ENCODE measurements at places on chromosomes 1 and 21.
A peak's percentile ranks its signal among the peaks of the same experiment; 100 is the strongest.

GRCh38 chr1:162397943-162398560 lies 13.9 kb downstream of the SH2D1B start:
- no peak for DNase-seq

DNA sequence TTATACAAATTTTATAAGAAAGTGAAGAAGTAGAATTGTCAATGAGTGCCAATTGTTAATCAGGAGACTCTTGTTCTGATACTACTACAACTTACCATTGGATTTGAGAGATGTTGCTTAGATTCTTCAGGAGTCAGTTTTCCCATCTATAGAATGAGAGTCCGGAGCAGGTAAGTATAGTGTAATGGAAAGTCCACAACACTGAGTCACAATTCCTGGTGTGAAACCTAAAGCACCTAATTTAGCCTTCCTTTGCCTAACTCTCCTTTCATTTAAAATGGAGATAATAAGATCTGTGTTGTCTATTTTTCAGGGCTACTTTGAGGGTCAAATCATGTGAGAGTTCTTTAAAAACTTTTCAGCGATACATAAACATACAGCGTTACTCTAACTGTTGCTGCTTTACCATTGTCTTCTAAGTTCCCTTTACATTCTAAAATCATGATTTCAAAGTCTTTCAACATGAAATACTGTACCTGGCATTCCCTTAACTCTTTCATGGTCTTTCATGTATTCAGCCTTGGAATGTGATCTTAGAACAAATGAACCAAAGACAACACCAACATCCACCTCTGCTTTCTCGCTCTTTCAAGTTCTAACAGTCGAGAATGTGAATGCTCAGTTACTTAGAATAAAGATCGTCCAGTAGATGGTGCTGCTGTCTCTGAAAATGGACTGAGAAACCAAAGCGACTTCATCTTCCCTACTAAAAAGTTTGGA lies 90.9 kb downstream of the SLC30A10 start:
- peak; percentile 72 for DNase-seq

- no peak for DNase-seq
These were observed 19.9 kb downstream of the ELAPOR1 start for GRCh38 chr1:109133815-109134214.

- DNase-seq, result peak; percentile 50
These were observed 16.6 kb downstream of the UTP11 start for GRCh38 chr1:38029081-38029681.

GRCh38 chr1:85278853-85279314 lies 2.5 kb upstream of the BCL10 start:
- no peak for DNase-seq

DNA sequence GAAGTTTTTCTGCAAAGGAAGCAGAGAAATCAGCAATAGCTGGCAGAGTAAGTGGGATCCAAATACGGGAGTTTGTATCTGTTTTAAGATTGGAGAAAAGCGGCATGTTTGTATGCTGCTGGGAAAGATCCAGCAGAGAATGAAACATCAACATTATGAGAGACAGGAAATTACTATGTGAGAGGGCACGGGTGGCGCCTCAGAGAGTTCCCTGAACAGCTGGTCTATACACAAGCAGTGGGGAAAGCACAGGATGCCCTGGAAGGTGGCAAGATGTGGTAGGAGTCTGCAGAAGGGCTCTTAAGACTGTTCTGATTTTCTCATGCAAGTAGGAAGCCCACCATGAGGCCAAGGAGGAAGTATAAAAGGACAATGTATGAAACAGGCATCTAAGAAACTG lies 130.4 kb downstream of the RERE start:
- DNase-seq, result no peak

DNA sequence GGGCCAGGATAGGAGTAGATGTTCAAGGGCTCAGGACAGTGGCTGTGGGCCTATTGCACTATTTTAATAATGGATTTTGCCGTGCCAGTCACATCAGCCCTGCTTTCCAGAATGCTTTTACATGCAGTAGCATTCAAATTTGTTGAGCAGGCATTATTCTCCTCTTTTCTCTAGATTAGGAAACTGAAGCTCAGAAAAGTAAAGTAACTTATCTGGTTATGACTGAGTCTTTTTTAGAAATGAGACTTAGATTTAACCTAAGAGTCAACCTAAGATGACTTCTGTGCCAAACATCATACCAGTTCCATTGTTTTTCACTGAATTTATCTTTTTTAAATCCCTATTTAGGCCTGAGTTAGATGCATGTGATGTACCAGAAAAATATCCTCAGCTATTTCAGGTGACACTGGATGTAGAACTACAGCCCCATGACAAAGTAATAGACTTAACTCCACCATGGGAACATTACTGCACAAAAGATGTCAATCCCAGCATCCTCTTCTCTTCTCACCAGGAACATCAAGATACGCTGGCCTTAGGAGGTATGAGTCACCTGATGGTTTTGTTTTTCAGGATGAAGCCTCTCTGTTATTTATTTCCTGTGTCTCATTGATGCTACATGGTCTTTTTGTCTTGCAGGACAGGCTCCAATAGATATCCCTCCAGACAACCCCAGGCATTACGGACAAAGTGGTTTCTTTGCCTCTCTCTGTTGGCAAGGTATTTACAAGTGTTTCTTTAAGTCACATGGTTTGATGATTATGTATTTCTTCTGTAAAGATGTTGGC lies 31.4 kb upstream of the LEPR start:
- no peak for DNase-seq

GRCh38 chr1:178934546-178934945 lies 63.7 kb upstream of the ANGPTL1 start:
- no peak for DNase-seq

- no peak for DNase-seq
These were observed 54.6 kb downstream of the TENT5C start for GRCh38 chr1:117660271-117660965.

DNA sequence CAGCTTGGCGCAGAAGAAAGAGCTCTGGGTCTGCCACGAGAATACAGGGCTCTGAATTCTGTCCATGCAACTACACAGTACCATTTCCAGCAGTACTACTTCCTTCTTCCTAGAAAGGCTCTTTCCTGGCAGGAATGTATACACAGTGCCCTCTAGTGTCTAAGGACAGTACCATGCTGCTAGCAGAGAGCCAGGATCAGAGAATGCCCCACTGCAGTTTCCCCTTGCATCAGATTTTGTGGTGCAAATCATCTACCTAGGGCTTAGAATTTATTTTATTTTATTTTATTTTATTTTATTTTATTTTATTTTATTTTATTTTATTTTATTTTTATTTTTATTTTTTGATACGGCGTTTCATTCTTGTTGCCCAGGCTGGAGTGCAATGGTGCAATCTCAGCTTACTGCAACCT lies 50.8 kb downstream of the PAX7 start:
- DNase-seq, result no peak

GRCh38 chr1:240036526-240036925 lies 55.2 kb upstream of the FMN2 start:
- no peak for DNase-seq

DNA sequence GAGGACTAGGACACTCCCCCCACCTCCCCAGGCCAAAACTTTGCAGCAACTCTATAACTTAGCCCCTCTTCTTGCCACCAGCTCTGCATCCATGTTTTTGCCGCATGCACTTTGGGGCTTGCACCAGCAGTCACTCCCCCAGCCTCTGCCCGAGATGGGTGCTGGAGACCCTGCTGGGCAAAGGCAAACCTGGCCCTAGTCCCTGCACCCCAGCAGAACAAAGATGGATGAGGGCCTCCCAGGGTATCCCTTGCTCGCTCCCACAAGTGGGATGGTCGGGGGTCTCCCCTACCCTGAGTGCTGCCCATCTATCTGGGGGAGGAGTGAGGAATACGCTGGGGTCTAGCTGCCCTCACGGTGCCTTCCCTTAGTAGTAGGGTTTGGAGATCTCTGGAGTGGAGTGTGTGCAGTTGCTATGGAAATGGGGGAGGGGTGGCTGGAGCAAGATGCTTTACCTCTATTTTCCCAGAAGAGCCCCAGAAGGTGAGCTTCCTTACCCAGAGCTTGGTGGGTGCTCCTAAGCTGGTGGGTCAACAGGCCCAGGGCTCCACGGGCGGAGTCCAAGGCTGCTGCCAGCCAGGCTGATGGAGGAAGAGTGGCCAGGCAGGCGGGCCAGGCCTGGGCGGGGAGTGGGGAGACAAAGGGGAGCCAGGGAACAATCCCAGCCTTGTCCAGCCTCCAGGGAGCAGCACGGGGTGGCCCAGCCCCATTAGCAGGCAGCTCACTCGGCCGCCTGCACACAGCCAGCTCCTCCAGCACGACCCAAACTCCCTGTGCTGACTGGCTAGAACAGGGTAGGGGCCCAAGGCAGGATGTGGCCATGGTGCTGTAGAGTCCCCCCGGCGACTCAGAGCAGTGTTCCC lies at the start of gene PAQR6:
TSS of gene PAQR6 (minus strand) at position 597 of the 863 bp plus-strand sequence. CDS start 1,325 bp downstream, outside the sequence.
- DNase-seq, result no peak

GRCh38 chr1:231724876-231725647 lies 98.5 kb downstream of the DISC1 start:
- DNase-seq, result no peak

DNA sequence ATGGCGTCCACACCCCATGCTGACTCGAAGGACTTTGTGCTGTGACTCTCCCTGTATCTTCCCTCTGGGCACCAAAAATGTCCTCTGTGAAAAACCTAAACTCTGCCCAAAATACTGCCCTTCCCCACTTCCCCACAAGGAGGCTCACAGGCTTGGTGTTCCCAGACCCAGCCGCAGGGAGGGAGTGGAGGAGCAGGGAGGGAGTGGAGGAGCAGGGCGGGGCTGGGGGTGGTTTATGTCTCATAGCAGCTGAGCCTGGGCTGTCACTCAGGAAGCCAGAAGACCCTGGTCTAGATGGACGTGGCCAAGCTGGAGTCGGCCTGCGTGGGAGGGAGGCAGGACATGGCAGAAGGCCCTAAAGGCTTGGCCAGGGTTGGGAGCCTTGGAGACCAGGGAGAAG lies 461.7 kb downstream of the PTPRU start:
- no peak for DNase-seq

DNA sequence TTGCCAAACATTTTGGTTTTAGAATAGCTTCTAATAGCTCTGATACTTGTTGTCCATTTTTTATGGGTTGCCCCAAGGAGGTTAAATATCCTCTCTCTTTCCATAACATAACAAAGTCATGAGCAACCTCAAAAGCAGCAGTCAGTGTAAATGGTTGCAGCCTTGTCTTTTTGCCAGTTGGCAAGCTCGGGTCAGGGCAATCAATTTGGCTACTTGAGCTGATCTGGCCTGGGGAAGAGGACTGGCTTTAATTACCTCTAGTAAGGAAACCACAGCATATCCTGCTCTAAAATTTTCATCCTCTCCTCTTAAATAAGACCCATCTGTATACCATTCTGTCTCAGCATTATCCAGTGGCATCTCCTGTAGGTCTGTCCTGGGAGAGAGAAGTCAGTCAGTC lies 21.2 kb upstream of the FMO4 start:
- DNase-seq, result no peak

GRCh38 chr1:220922951-220923350 lies 43.7 kb downstream of the HLX start:
- peak; percentile 69 for DNase-seq

DNA sequence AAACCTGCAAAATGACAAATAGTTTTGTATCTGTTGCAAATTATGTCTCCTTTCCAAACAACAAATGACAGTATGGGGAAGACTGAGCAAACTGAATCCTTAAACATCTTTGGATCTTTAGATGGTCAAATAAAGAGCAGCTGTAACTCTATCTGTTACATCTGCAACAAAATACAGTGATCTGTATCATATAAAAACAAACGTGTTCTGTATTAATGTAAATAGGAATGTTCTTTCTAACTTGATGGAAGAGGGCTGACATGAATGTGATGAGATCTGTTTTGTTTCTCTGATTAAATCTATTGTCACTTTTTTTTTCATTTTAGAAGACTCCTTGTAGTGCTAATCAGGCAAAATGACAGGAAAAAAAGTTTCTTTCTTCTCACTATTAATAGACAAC lies 159.5 kb downstream of the GPATCH2 start:
- DNase-seq, result no peak

DNA sequence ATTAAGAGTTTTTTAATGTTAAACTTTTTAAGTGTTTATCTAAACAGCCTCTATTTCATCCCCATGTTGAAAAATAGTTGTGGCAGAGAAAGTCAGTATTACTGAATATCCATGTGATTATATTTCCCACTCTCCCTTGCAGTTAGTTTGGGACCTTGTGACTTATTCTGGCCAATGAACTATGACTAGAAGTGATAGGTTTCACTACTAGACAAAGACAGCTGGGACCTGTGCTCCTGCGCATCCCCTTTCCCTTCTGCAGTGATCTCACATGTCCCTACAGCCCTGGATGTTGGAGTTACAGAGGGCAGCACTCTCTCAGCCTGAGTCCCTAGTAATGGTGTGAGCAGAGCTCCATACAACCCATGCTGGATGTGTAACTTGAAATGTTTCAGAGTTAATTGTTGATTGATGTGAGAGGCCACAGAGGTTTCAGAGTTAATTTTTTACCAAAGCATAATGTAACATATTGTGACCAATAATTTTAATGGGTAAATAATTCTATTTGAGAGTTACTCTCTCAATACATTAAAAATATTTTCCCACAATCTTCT lies 18.7 kb upstream of the SAMD13 start:
- no peak for DNase-seq

- no peak for DNase-seq
These were observed 237.4 kb downstream of the CENPF start for GRCh38 chr1:214840356-214840755.

DNA sequence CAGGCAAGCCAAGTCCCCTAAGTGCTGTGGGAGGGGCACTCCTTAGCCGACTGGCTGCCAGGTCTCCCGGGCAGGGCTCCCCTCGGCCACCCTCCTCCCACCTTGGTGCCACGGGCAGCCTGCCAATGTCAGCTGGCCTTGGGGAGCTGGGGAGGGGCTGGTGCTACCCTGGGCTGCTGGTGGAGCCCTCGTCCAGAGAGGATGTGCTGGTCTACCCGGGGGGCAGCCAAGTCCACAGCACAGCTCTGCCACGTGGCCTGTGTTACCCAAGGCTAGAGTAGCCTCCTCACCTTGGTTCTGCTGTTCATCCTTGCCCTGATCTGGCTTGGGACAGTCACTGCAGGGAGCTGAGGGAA lies 42.9 kb downstream of the CRYAA start:
- peak; percentile 11 for DNase-seq

DNA sequence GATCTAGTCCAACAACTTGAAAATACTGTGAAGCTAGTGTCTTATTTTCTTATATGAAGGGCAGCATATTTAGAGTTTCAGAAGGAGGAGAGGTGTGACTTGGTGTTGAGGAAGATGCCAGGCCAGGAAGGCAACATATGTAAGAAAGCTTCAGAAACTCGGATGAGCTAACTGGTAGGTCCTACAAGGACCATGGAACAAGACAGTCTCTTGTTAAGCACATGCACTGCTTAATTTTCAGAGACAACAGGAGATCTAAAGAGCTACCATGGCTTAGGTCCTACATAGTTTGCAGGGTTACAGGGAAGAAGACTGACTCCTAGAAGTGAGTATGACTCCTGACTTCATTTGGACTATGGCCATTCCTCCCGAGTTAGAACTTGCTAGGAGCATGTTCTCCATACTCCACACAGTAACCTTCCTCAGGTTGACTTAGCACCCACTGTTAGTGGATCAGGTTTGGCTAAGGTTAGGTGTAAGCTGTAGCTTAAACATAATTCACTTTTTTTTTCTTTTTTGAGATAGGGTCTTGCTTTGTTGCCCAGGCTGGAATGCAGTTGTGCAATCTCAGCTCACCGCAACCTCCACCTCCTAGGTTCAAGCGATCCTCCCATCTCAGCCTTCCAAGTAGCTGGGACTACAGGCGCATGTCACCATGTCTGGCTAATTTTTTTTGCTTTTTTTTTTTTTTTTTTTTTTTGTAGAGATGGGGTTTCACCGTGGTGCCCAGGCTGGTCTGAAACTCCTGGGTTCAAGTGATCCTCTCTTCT lies 31.0 kb downstream of the ANGEL2 start:
- DNase-seq, result no peak
